ENCODE measurements at places on chromosomes 5 and 9. TPM values are rescaled to one million over a fixed set of nuclear protein-coding genes. Genes with fewer than 3 reads are reported as not detected.
A peak's percentile ranks its signal among the peaks of the same experiment; 100 is the strongest.

The SHC3 gene
- not detected for total RNA-seq

The CMYA5 gene
- 0.10 TPM for total RNA-seq

The HMGXB3 gene
- total RNA-seq: 44.1 TPM

The OTULIN gene
- total RNA-seq: 69.6 TPM

The PHYHD1 gene
- total RNA-seq: 1.1 TPM

- peaks cover 16% of the 10 kb centered on the region for H3K27me3 ChIP-seq
- DNase-seq: no peak
- H3K4me3 ChIP-seq: no peak overlapping the region
Observed at GRCh38 chr9:90830977-90831376, 29.4 kb downstream of the SYK start.

- no peaks in the 10 kb centered on the region for H3K4me1 ChIP-seq
- no peaks in the 10 kb centered on the region for H3K36me3 ChIP-seq
- H3K27me3 ChIP-seq: no peaks in the 10 kb centered on the region
- no peak overlapping the region for H3K27ac ChIP-seq
- H3K4me3 ChIP-seq: no peak overlapping the region
Observed at GRCh38 chr5:3226196-3226920, 369.3 kb upstream of the IRX1 start.

DNA sequence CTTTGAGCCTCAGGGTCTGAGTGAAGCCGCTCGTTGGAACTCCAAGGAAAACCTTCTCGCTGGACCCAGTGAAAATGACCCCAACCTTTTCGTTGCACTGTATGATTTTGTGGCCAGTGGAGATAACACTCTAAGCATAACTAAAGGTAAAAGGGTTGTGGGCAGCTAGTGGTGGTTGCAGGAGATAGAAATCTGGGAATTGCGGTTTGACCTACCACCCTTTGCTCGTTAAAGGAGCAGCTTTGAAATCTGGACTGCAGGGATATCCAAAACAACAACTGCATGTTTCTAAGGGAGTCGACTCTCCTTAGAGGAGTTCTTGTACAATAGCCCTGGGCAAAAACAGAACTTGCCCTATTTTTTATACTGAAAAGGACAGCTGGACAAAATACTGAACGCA is 19.0 kb downstream of the ABL1 start:
- no peak for DNase-seq
- no peaks in the 10 kb centered on the region for H3K4me1 ChIP-seq
- H3K27ac ChIP-seq: no peak overlapping the region
- H3K36me3 ChIP-seq: no peaks in the 10 kb centered on the region
- no peak overlapping the region for H3K4me3 ChIP-seq

- H3K4me1 ChIP-seq: peaks cover 2% of the 10 kb centered on the region
- H3K36me3 ChIP-seq: no peaks in the 10 kb centered on the region
- no peak for DNase-seq
- no peak overlapping the region for H3K4me3 ChIP-seq
Observed at GRCh38 chr5:142837081-142837725, 67.0 kb downstream of the ARHGAP26 start.

- peak overlapping the region; percentile 37 for H3K4me3 ChIP-seq
- H3K36me3 ChIP-seq: peaks cover 23% of the 10 kb centered on the region
- peaks cover 88% of the 10 kb centered on the region for H3K4me1 ChIP-seq
- H3K27me3 ChIP-seq: no peaks in the 10 kb centered on the region
Observed at GRCh38 chr9:133134388-133135145, 13.5 kb upstream of the RALGDS start.

DNA sequence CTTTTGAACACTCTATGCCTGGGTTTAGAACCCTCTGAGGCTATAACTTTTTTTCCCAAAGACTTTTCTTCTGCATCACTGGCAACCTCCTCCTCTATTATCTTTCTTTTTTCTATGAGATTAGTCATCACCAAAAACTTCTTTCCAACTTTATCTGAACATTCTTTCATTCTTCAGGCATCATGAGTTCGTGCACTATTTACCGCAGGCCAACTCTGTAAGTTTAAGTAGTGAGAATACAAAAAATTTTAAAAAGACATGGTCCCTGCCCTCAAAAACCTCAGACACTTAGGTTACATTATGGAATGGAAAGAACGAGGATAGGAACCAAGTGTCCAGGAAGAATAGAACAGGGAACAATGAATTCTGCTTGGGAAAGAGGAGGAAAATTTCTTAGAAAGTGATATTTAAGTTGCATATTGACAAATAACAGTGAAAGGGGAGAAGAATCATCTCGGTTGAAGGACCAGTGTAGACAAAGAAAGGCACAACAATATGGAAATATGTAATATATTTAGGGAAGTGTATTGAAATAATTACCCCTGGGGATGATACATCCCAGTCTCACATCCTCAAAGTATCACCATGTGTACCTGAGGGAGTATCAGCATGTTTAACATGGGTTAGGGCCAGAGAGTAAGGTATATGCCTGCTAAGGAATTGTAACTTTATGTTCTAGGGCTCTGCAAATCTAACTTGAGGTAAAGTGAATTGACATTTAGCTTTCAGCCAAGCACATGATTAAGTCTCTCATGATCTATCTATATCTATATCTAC is 196.5 kb upstream of the NREP start:
- no peaks in the 10 kb centered on the region for H3K4me1 ChIP-seq
- no peak overlapping the region for H3K27ac ChIP-seq
- no peaks in the 10 kb centered on the region for H3K36me3 ChIP-seq
- H3K27me3 ChIP-seq: no peaks in the 10 kb centered on the region
- no peak for DNase-seq
- H3K4me3 ChIP-seq: no peak overlapping the region

DNA sequence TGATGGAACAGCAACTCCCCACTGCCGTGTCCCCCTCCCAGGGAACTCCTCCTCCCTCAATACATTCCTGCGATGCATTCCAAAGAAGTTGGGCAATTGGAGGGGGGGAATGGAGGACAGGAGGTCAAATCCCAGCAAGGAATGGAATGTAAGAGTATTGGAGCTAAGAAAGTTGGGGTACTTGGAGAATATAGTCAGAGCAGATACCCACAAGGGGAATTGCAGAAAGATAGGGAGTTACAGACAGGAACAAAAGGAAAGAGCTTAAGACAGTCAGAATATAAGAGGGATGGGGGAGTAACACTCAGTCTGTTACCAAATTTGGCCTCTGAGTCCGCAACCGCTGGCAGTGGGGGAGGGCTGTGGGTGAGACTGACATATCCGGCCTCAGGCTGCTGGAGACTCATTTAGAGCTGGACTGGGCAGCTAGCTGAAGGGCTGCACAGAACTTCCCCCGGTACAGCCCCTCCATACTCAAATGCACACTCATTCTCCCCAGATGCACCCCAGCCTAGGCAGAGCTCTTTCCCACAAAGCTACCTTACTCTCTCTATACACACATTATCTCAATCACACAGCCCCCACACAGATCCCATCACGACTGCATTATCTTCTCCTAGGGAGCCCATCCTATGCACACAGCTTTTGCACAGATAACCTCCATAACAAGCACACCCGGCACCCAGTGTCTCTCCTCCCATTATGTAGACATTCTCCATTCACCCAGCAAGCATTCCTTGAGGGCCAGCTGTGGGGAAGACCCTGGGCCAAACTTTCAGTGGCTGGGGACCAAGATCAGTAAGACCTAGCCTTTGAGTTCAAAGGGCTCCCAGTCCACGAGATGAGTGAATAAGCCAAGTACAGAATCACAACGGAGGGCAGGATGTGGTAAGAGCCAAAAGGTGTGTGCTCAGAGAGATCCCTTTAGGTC is 3.7 kb downstream of the TLN1 start:
- H3K4me3 ChIP-seq: no peak overlapping the region
- H3K36me3 ChIP-seq: peaks cover 50% of the 10 kb centered on the region
- peak; percentile 66 for DNase-seq
- peaks cover 5% of the 10 kb centered on the region for H3K4me1 ChIP-seq
- no peak overlapping the region for H3K27ac ChIP-seq

GRCh38 chr9:91766315-91767069 is 183.5 kb downstream of the ROR2 start:
- no peak overlapping the region for H3K27ac ChIP-seq
- H3K27me3 ChIP-seq: peaks cover 45% of the 10 kb centered on the region
- H3K4me1 ChIP-seq: no peaks in the 10 kb centered on the region
- no peaks in the 10 kb centered on the region for H3K36me3 ChIP-seq
- no peak for DNase-seq

Data from activated CD4-positive, alpha-beta memory T cell treated with anti-CD3 and anti-CD28 coated beads, Interleukin-2, amount 10 ng/mL, durations not matched to agents 7 days and 5 days (primary cell).